CD4-positive, alpha-beta T cell treated with Interleukin-12 subunit alpha and Interleukin-12 subunit beta, for 1 hour (primary cell): ENCODE measurements at places on chromosomes 7 and 10.

DNA sequence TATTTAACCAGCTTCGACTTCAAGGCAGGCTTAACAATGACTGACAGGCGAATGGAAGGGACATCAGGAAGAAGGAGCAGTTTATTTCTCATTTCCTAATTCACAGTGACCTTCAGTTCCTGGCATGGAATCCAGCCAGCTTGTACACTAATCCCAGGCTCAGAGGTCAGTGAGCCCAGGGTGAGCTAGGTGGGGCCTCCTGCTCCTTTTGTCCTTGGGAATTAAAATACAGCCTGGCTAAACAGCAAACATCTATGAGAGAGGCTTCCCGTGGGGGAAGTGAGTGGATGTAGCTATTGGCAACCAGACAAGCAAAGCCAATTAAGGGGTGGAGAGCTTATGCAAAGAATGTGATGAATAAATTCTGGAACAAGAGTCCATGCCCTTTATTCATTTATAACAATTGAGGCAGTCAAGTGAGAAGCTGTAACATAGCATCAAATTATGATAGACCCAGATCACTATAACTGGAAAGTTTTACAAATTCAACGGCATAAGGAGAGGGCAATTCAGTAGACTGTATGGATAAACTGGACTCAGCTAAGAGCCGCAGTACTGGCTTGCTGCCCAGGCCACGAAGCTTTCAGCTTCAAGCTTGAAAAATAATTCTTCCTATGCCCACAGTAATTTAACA, 57.1 kb downstream of the STK17A start:
- DNase-seq: no peak

- DNase-seq: no peak
Observed at GRCh38 chr7:39810204-39810642, 139.8 kb upstream of the CDK13 start.

DNA sequence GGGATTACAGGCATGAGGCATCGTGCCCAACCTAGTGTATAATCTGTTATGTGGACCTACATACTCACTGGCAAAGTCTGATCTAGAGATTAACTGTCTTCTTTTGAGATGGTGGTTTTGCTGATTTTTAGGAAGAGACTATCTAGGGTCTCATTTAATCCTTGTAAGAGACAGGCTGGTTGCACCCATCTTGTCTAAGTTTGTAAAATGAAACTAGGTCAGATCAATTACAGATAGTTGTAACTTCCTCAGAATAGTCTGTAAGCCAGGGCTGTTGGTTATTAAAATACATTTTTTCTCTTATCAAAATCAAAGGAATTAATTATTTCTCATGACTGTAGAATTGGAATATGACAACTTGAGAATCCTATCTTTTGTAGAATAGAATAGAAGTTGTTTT, 64.6 kb upstream of the RPA3 start:
- no peak for DNase-seq

- no peak for DNase-seq
Observed at GRCh38 chr7:117479225-117480054, at the start of gene CFTR. CFTR (plus strand) TSS chr7:117480025; CDS start chr7:117480095, 70 bp downstream.

- DNase-seq: no peak
Observed at GRCh38 chr10:14782691-14783363, 8.1 kb upstream of the FAM107B start.

GRCh38 chr10:101260764-101261481, 31.7 kb upstream of the LBX1 start:
- no peak for DNase-seq

DNA sequence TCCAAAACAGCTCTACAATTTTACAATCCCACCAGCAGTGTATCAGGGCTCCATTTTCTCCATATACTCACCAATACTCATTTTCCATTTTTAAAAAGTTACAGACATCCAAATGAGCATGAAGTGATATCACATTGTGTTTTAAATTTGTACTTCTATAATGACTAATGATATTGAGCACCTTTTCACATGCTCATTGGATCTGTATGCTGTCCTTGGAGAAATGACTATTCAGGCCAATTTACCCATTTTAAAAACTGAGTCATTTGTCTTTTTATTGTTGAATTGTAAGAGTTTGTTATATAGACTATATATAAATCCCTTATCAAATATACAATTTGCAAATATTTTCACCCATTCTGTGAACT, 162.0 kb downstream of the MAGI2 start:
- no peak for DNase-seq

GRCh38 chr7:50362712-50363282, 58.3 kb downstream of the IKZF1 start:
- peak; percentile 76 for DNase-seq

DNA sequence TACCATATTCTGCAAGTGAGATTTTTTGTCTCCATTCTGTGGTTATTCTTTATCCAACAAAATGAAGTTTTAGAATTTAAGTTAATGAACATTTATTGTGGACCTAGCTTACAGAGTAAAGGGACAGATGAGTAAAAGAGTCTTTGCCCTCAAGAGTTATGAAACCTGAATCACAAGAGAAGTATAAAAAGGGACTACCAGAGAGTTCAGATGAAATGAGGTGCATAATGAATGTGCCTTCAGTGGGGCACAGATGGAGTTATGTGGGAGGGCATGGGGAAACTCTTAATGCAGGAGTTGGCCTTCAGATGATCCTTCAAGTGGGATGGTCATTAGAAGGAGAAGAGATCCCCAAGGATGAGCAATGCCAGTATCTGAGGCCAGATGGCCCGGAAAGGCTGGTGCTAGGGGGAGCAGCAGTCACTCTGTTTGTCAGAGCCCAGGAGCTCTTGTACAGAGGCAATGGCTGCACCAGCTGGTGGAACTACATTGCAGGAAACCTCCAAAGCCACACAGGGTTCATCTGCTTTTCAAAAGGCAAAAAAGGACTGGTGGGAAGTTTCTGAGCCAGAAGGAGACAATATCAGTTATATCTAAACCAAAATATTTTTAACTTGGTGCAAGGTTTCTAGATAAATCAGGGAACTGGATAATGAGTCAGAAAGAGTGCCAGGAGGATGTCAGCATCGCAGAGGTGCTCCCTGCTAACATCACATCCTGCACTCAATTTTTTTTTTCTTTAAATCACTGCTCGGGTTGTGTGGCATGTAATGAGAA, 162.0 kb downstream of the KLF6 start:
- DNase-seq: peak; percentile 4

GRCh38 chr7:90726120-90726519, 130.0 kb downstream of the CDK14 start:
- no peak for DNase-seq

DNA sequence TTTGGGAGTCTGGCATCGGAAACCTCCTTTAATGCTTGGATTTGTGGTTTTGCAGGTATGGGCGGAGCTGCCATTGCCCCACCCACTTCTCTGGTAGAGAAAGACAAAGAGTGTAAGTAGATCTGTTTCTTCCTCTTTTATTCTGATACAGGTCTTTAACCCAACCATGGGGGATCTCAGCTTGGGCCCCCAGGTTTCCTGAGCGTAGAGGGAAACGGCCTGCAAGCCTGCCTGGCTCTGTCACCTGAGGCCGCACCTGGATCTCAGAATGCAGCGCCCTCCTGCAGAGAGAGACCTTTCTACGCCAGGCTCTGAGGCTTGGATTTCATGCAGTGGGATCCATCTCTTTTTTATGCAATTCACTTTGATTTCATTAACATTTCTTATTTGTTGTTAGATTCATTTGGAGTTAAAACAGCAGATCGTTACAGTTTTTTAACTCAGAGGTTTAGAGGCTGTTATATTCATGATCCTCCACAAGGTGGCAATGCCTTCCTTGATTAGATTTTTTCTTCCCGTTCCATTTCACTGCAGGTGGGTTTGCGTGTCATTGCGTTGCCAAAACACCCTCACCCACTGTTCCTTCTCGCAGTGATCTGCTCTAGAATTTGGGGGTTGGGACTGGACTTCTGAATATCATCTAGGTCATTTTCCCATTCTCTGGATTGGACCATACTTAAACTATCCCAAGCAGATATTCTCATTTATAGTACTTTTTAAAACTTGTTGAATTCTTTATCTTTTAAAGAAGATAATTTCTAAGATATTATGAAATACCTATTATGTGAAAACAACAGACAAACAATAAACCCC, 20.0 kb downstream of the RBM17 start:
- peak; percentile 73 for DNase-seq

DNA sequence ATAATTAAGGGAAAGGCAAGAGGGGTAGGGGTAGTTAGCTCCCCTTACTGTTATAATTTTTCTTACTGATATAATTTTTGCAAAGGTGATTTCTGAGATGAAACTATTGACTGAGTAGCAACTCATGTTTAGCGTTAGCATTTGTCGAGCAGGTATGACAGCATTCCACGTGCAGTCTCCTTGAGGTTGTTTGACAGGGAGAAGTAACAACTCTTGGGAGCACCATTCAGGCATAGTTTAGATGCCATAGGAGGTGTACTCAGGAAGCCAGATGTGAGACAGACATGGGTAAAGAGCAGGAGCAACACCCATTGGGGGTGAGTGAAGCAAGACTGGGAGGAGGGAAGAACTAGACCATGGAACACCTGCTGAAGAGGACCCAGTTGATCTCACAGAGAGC, 96.6 kb upstream of the KLF6 start:
- no peak for DNase-seq

- no peak for DNase-seq
Observed at GRCh38 chr7:37741776-37742175, 58.2 kb downstream of the GPR141 start.

GRCh38 chr7:154947604-154948003, 55.3 kb downstream of the PAXIP1 start:
- DNase-seq: no peak

DNA sequence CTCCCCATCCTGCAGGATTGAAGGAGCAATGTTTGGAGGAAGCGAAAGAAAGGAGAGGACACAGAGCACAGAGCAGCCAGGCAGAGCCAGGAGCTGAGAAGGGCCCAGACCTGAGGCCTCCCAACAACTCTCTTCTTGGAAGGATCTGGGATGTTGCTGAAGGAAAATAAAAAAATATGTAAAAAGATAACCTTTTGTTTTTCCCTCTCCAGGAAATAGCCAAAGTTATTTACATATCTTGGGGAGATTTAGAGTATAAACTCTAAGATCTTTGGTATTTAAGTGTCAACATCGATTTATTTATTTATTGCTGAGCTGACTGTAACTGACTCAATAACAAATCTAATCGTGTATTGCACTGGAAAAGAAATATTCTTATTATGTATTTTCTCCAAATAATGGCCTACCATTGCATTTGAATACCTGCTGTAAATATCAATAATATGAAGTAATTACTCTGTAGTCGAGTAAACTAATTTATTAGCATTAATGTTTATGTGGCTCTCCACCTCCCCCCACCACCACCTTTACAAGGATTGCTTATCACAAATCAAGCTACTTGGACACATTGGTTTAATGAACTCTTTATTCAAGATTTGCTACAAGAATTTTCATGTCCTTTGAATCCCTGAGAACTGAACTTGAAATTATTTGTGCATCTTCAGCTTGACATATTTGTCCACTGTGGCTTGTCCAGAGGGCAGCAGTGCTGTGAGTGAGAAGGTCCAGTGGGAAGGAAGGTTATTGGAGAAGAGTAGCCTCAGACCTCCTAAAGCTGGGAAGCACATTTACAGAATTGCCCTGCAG, 1.8 kb upstream of the HOXA11 start:
- DNase-seq: no peak

- DNase-seq: no peak
Observed at GRCh38 chr10:78899098-78899754, 169.5 kb upstream of the ZMIZ1 start.

- no peak for DNase-seq
Observed at GRCh38 chr7:68185631-68186456, 1189.2 kb downstream of the TYW1 start.

- DNase-seq: no peak
Observed at GRCh38 chr7:69277366-69277765, 320.9 kb upstream of the AUTS2 start.
